ENCODE measurements at places on chromosomes 12 and 14.

DNA sequence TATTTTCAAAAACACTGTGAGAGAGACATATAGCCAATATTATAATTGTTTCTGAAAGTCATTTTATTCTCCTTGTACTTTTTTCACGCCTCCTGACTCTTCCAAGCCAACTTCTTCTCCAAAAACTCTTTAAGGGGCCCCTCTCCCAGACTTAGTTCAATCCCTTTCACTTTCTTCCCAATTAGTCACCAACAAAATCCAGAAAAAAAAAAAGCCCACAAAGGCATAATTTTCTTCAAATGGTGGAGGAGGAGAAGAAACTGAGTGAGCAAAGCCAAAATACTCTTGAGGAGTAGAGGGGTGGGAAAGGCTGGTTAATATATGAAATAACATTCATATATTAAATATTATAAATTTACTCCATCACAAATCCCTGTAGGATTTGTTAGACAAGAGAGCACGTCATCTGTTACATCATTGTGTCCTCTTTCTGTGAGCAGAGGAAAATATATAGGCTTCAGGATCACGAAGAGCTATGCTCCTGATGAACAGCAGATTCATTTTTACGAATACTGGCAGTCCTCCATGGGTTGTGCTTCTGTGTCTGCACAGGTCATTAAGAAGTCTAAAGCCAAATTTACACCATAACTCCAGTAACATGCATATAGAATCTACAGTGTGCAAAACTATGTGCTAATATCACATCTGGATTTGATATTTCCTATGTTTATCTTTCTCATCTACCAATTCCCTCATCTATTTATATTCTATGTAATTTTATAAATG is 25.9 kb upstream of the NID2 start:
- no peak for DNase-seq

- DNase-seq, result no peak
Measured at GRCh38 chr12:86230516-86231146, 25.6 kb downstream of the MGAT4C start.

DNA sequence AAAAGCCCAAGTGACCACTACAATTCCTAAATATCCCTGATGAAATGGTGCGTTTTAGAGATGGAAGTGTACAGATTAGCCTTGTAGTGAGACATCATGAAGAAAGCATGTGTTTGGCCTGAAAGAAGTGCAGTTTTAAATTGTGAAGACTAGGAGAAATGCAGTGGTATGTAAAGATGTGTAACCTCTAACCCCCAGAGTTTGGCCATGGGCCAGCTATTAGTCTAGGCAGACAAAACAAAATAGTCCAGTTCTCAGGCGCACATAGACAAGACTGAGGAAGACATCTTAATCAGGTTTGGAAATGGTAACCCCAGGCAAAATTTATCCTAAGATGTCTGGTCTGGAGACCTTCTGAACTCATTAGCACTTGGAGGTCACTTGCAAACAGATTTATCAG is 23.4 kb downstream of the WBP11 start:
- no peak for DNase-seq

DNA sequence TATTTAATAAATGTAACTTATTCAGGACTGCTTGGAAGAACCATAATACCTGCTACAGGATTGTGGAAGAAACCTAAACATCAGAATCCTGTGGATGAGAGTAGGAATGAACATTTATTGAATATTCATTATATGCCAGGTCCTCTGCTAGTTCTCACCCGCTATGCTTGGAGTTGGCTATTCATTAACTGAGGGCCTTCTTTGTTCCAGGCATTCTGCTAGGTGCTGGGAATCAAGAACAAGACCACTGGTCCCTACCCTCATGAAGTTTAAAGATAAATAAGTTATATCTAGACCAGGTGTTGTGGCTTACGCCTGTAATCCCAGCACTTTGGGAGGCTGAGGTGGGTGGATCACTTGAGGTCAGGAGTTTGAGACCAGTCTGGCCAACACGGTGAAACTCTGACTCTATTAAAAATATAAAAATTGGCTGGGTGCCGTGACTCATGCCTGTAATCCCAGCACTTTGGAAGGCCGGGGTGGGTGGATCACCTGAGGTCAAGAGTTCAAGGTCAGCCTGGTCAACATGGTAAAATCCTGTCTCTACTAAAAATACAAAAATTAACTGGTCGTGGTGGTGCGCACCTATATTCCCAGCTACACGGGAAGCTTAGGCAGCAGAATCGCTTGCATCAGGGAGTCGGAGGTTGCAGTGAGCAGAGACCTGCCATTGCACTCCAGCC is 3.8 kb upstream of the TULP3 start:
- DNase-seq, result no peak

DNA sequence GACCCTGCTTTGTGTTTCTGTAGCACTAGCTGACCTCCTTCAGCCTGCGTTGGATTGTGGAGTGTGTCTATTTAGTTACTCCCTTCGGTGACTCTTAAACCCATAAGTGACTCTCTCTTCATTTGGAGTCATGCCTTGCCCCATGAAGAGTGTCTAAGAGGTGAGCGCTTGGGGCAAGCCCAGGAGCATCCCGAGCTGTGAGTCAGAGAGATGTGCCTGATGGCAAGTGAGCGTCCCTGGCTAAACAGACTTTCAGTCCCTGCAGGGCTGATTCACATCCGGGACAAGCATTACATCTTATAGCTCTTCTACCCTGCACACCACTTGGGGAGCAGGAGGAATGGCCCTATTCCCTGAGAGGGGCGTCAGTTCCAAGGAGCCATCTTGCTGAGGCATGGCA is 24.3 kb upstream of the ATF1 start:
- DNase-seq, result no peak
